Suppressor macrophage treated with lipopolysaccharide for 1 hour (primary cell): ENCODE measurements at places on chromosomes 2 and 18.

DNA sequence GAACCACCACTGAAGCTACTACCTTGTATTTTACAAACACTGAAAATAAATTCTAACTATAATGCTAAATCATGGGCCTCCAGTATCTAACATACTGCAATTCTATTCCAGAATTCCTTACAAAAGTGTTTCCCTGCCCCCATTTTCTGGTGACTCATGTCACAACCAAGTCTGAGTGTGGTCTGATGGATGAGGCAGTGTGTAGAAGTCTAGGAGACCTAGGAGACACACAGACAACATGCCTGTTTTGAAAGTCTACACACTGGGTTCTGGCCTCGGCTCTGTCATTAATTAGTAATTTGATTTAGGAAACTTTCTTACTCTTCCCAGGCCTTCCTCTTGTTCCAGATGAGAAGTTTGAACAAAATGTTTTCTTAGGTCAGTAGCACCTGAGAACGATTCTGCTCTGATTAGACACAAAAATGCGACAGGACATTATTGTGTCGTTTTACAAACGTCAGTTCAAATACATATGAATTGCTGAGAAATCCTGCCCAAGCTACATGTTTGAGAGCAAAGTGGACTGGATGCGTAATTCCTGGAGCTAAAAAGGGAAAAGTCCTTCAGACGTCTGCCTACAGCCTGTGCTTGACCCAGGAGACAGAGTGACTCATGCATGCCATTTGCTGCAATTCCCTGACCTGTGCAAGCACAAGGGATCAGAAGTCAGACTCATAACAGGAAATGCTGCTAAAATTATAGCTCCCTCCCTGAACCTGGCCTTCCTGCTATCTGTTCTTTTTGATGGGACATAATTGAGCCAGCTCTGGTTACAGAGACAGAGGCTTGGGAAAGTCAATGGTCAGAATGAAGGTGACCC is 494.4 kb downstream of the SOX11 start:
- no peak for DNase-seq

- DNase-seq: peak; percentile 47
Measured at GRCh38 chr2:170408461-170409163, 230.7 kb downstream of the MYO3B start.

GRCh38 chr2:15173501-15173900 is 387.6 kb downstream of the NBAS start:
- no peak for DNase-seq

GRCh38 chr2:8803658-8804379 is 33.6 kb downstream of the KIDINS220 start:
- DNase-seq: peak; percentile 46

- DNase-seq: no peak
Measured at GRCh38 chr18:75160364-75160763, 48.6 kb downstream of the PTGR3 start.

- DNase-seq: no peak
Measured at GRCh38 chr2:52210161-52210560, 1178.2 kb upstream of the NRXN1 start.

DNA sequence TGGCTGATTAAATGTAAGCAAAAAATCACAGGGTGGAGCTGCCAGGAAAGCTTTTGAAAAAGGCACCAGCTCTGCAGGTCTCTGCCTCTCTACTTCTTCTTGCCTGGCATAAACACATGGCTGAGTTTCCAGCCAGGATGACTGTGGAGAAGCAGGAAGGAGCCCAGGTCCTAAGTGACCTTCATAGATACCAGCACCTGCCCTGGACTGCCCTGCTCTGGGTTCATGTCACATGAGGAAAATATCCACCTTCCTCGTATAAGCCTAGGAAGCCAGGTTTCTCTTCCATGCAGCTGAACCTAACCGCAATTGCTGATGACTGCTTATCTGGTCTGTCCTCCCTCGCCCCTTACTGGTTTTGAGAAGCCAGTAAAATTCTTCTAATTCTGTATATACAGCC is 47.8 kb upstream of the CREB1 start:
- no peak for DNase-seq

GRCh38 chr18:2846636-2847316 is at the start of gene EMILIN2:
EMILIN2 (plus strand) TSS chr18:2847006; CDS start chr18:2847189, 183 bp downstream.
- DNase-seq: peak; percentile 98

DNA sequence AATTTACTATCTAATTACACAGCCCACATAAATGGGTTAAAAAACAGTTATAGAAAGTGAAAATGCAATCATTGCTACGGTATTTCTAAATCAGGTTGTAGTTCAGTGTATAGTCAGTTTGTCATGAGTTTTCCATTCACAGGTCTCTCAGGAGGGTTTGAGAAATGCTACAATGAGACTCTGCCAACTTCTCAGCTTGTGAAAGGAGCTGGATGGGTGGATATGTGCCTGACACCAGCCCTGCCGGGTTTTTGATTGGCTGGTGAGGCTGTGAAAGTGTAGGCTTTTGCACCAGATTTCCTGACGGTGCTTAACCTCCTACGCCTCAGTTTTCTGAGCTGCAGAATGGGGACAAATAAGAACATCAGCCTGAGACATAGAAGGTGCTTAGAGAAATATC is 102.6 kb upstream of the SMIM21 start:
- no peak for DNase-seq

- DNase-seq: peak; percentile 91
Measured at GRCh38 chr2:222912117-222912516, 51.3 kb downstream of the ACSL3 start.

DNA sequence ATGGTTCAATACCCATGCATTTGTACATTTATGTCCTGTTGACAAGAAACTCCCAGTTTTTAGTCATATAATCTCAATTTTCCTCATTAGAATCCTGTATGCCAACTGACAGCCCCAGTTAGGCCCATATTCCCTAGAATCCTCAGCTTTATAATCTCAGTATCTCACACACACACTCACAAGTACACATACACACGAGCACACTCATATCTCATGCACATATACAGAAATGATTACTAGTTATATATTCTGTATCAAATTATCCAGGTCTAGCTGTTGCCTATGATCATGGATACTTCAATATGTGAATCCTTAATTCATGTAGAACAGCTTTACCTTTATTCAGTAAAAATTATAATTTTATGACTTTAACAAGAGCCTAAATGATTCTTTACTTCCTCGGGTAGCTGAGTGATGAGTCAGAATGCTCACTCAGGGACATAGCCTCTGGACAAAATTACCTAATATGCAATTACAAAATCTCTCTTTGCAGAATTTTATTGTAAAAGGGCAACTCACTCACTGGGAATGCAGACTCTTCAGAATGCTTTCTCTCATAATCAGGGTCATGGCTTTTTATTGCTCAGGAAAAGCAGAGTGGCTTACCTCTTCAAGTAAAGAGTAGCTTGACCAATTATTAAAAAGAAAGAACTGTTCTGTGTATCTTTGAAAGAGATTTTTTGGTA is 193.6 kb upstream of the PIK3C3 start:
- no peak for DNase-seq

- DNase-seq: no peak
Measured at GRCh38 chr2:45543257-45543656, 67.8 kb downstream of the SRBD1 start.

GRCh38 chr2:146189541-146189940 is 1655.3 kb upstream of the ACVR2A start:
- DNase-seq: no peak

GRCh38 chr2:118257696-118258095 is 169.4 kb downstream of the INSIG2 start:
- DNase-seq: no peak

GRCh38 chr18:57234346-57234745 is 87.5 kb downstream of the BOD1L2 start:
- DNase-seq: no peak

DNA sequence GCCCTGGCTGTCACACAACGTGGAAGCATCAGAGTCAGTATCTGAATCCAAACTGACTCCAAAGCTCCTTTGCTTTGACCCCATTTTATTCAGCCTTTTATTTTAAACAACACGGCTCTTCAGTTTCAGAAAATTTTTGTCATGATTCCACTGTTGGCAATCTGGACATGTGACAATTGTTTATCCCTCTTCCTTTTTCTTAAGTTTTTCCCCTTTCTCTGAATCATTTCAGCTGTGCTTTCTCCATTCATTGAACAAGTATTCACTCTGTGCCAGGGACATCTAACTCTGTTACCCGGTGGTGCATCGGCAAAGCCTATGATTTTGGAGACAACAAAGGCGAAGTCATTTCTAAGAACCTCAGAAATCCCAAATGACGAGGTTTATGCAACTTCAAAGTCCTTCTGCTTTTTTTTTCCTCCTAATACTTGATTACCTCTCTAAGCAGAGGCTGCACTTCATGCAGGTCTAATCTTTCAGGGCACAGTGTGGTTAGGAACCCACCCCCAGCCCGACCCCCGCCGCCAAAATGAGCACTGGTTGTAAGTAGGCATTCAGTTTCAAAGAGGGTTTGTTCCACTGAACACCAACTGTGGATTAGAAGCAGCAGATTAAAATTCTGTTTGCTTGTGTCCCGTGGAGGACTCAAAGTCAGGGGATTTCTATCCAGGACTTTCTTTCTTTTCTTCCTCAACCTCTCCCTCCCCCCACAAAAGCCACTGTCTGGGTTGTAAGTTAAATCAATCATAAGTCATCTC is 18.6 kb downstream of the ST6GAL2 start:
- DNase-seq: no peak

GRCh38 chr18:9328776-9329175 is 5.8 kb upstream of the TWSG1 start:
- no peak for DNase-seq

DNA sequence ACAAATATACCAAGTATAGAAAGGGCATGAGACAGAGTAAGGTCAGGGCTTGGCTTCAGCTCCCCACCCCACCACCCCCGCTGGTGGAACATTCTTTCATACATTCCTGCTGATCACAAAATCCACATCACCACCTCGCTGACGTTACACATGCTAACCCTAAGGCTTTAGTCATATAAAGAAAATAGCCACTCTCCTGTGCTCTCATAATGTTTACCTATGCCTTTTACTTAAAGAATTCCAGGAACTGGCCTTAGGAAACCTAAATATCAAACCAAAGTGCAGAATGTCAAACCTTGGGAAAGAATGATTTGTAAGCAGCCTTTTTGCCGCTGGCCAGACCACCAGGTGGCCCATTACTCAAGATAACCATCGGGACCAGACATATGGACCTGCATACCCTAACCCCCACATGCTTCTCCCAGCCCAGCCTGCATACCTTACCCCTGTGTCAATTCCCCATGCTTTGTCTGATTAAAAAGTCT is 136.3 kb upstream of the SLC39A10 start:
- no peak for DNase-seq

- no peak for DNase-seq
Measured at GRCh38 chr2:224776795-224777558, 60.8 kb upstream of the CCDC195 start.

DNA sequence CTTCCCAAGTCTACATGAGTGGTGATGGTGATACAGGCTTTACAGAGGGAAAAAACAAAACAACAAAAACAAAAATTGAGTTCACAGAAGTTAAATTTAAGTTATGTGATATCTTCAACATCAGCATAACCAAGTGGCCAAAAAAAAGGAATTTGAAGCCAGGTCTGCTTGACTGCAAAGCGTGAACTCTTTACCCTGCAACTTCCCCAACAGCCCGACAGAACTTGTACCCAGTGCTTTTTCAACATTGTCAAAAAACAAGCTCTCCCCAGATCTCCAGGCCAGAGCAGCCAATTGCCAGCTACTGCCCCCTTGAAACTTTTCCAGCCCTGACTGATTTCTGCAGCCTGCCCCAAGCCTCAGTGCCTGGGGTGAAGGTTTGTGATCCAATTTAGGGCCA is 76.7 kb downstream of the RNF144A start:
- no peak for DNase-seq

DNA sequence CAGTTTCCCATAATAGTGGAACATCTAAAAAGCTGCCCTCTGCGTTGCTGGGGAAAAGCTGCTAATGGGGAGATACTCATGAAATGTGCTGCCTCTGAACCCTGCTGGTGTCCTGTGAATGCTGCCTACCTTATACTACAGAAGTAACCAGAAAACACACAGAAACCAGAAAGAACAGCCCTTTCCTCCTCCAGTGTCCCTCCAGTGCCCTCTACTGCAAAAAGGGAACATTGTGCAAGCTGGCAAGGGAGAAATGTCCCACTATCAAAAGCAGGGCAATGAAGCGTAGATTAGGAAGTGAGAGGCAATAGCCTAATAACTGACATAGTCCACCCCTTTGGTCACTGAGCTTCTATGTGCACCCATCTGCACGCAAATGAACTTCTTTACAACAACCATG is 162.7 kb upstream of the ETAA1 start:
- no peak for DNase-seq

GRCh38 chr2:230184727-230185578 is 34.8 kb downstream of the SP110 start:
- no peak for DNase-seq

DNA sequence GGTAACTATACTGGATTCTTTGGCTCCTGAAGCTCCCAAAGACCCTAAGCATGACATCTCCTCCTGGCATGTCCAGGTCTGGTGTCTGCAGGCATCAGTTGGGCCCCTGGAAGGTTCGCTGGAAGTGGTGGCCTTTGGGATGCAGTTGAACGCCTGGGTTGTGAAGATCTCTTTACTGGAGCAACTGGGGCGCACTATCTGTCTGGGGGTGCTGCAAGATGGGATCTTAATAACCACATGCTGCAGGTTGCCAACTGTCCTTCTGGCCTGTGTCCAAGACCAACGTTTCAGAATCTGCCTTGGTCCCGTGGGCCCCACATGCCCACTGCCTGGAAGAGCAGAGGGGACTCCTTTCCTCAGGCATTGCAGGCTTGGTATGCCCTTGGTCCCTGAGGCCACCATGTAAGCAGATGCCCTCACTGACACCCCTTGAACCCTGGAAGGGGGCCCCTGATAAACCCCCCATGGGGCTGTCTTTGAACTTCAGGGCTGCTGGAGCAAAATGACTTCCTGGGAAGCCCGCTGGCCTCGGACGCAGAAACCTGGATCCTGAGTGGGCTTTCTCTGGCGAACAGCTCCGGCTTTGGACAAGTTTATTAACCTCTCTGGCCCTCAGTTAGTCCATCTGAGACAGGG is 101.9 kb downstream of the TWIST2 start:
- DNase-seq: no peak

GRCh38 chr2:3007135-3007534 is 370.5 kb downstream of the EIPR1 start:
- no peak for DNase-seq

GRCh38 chr18:76459687-76460350 is 35.2 kb downstream of the ZNF516 start:
- DNase-seq: no peak

GRCh38 chr2:73823916-73824523 is 4.7 kb upstream of the STAMBP start:
- DNase-seq: peak; percentile 82

GRCh38 chr18:35524226-35524625 is 26.5 kb upstream of the INO80C start:
- DNase-seq: peak; percentile 87

- no peak for DNase-seq
Measured at GRCh38 chr2:107570876-107571275, 255.8 kb upstream of the RGPD4 start.

- no peak for DNase-seq
Measured at GRCh38 chr2:134630504-134631159, 88.2 kb downstream of the TMEM163 start.

- DNase-seq: no peak
Measured at GRCh38 chr2:56671973-56672569, 488.3 kb downstream of the CCDC85A start.
